ENCODE measurements at places on chromosomes 2 and 18.

- DNase-seq = no peak
Observed at GRCh38 chr2:186593523-186593922, 3.7 kb downstream of the ITGAV start.

GRCh38 chr2:27772804-27773203 lies 1.3 kb downstream of the MRPL33 start:
- DNase-seq = no peak

DNA sequence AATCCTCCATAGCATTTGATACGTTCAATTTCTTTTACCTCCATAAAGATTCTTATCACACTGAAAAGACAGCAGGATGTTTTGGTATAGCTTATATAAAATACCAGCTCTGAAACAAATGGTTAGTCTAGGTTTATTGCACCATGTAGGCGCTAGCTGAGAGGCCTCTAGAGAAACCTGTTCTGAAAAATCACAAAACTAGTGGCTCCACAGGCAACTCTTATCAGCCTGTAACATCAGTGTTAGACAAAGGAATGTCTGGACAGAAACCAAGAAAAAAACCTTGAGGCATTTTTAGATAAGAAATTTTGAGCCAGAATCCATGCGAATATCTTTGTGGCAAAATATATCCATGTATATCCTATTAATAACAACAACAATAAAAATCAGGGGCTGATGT lies 440.4 kb upstream of the MAP2 start:
- DNase-seq = no peak

- DNase-seq = no peak
Observed at GRCh38 chr2:158297606-158298005, 158.9 kb downstream of the CCDC148 start.

DNA sequence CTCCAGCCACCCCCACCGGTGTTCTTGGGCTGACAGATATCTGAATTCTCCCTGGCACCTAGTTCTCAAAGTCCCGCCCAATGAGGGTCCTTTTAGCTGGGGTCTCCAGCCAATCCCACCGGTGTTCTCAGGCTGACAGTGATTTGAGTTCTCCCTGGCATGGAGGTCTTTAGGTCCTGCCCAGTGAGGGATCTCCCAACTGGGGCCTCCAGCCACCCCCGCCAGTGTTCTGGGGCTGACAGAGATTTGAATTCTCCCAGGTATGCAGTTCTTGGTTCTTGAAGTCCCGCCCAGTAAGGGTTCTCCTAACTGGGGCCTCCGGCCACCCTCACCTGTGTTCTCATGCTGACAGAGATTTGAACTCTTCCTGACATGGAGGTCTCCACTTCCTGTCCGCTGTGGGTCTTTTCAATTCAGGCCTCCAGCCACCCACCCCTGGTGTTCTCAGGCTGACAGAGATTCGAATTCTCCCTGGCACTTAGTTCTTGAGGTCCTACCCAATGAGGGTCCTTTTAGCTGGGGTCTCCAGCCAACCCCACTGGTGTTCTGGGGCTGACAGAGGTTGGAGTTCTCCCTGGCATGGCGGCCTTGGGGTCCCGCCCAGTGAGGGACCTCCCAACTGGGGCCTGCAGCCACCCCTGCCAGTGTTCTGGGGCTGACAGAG lies 154.6 kb downstream of the ANKRD36 start:
- peak; percentile 64 for DNase-seq

All from activated effector memory CD4-positive, alpha-beta T cell treated with anti-CD3 and anti-CD28 coated beads, Interleukin-2, amount 50 U/mL, for 16 hours (primary cell).